Activated CD4-positive, alpha-beta T cell treated with anti-CD3 and anti-CD28 coated beads for 36 hours (primary cell): ENCODE measurements at places on chromosomes 5 and 9. TPM values are rescaled to one million over a fixed set of nuclear protein-coding genes. Genes with fewer than 3 reads are reported as not detected.
A peak's percentile ranks its signal among the peaks of the same experiment; 100 is the strongest.

DNA sequence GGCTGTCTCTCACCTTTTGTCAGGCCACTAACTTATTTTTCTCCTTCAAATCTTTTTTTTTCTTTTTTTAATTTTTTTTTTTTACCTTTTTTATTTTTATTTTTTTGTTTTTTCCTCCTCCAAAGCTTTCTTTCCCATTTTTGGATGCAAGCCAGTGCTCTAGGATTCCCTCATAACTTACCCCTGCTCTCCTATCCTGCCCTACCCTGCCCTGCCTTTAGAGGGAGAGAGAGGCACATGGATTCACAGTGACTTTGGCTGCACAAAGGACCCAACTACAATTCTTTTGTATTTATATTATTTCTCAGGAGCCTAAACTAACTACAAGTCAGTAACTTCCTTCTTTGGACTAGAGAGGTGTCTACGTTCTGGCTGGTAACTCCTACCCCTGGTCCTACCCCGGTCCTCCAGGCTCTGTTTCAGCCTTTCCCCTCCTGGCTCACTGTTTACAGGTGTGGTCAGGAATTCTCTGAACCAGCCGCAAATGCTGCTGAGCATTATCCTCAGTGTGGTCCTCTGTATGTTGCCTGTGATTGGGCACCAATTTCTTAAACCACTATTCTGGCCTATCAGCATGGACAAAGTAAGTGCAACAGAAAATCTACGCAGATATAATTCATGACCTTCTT is 8.4 kb upstream of the RUSC2 start:
- no peaks in the 10 kb centered on the region for H3K36me3 ChIP-seq
- H3K27ac ChIP-seq = no peak overlapping the region
- no peak overlapping the region for H3K4me3 ChIP-seq
- H3K27me3 ChIP-seq = peaks cover 3% of the 10 kb centered on the region
- DNase-seq = peak; percentile 46
- no peaks in the 10 kb centered on the region for H3K4me1 ChIP-seq

DNA sequence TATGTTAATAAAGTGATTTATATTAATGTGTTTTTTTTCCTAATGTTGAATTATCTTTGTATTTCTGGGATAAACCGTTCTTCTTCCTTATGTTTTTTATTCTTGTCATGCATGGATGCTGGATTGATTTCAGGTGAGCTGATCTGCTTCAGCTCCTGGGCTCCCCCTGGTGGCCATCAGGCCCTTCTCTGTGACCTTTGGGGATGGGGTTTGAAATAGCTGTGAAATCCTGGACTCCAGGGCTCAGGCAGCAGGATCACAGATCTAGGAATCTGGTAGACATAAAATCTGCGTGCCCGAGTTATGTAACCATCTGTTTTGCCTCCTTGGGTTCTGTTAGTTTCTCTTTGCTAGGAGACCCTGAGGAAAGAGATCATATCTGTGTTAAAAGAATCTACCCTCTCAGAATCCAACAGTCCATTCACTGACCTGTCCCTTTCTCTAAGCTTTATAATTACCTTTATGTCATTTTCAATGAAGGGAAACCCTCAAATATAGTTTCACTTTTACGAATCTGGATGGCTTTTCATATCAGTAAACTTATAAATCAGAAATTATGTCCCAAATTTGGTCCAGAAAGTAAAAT is 12.2 kb upstream of the OR13J1 start:
- no peak overlapping the region for H3K4me3 ChIP-seq
- no peaks in the 10 kb centered on the region for H3K4me1 ChIP-seq
- peak; percentile 89 for DNase-seq
- H3K27me3 ChIP-seq = peaks cover 4% of the 10 kb centered on the region
- H3K36me3 ChIP-seq = peaks cover 2% of the 10 kb centered on the region

The PCDHGA6 gene
- total RNA-seq = 0.14 TPM

The KCNN2 gene
- not detected for total RNA-seq
